ENCODE measurements at places on chromosomes 7 and 10.

- peak; percentile 13 for DNase-seq
Measured at GRCh38 chr7:6228361-6229229, 43.8 kb downstream of the CYTH3 start.

- DNase-seq, result no peak
Measured at GRCh38 chr7:128124786-128125185, 93.5 kb upstream of the LRRC4 start.

GRCh38 chr7:757741-758163, 30.7 kb upstream of the PRKAR1B start:
- DNase-seq, result no peak

DNA sequence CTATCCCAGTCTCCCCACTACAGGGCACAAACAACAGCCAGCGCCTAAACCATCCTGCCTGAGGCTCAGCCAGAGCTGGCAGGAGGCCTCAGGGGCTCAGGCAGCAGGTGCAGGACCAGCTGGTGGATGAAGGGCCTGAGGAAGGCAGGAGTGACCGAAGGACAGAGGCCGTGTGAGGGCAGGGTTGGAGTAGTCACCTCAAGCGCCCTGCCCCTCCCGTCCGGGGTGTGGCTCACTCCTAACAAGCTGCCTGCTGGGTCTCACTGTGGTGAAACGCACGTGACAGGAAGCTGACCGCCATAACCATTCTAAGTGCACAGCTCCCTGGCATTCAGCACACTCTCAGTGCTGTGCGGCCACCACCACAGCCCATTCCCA, 281.1 kb downstream of the ELFN1 start:
- peak; percentile 47 for DNase-seq

- no peak for DNase-seq
Measured at GRCh38 chr7:158723714-158724385, 19.2 kb upstream of the NCAPG2 start.

DNA sequence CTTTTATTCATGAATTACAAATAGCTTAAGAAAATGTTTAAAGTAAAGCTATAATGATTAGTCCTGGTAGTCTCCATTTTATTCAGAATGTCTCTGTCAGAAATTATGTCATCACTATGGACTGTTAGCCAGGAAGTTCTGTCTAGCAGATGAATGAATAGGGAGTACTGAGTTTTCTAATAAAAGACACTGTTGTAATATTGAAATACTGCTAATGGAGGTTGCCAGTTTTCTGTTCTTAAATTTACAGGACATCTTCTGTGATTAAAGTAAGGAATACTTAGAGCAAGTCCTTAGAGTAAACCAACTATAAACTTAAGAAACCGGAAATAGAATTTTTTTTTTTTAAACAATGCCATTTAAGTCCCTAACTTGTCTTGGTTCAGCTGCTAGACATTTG, 309.8 kb downstream of the ADK start:
- DNase-seq, result no peak

Measured in CD4-positive, alpha-beta T cell treated with Interleukin-21 for 1 hour (primary cell).